ENCODE measurements at places on chromosomes 2 and 18.

DNA sequence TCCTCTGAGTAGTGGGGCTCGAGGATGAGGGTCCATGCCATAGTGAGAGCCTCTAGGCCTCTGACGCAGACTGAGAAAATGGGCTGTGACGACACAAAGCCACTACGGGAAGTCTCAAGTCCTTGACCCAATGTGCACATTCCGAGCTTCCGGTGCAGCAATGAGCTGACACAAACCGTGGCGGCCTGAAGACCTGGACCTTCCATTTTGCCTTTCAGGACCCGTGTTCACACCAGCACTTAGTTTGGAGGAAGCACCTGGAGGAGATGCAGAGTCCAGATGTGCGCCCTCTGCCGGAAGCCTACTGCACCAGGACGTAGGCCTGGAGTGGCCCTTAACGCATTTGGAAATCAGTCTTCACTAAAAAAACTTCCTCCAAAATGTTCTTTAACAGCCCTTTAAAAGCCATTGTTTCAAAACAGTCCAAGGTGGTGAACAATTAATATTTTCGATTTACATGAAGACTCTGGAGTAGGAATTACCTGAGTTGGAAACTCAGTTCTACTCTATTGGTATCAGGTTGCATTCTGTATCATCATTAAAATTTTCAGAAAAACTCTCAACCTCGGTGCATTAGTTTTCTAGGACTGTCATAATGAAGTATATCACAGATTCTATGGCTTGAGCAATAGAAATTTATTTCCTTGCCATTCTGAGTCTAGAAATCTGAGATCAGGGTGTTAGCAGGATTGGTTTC is 33.9 kb downstream of the BMP10 start:
- DNase-seq = peak; percentile 57

GRCh38 chr2:169260246-169260645 is 102.1 kb downstream of the LRP2 start:
- no peak for DNase-seq

DNA sequence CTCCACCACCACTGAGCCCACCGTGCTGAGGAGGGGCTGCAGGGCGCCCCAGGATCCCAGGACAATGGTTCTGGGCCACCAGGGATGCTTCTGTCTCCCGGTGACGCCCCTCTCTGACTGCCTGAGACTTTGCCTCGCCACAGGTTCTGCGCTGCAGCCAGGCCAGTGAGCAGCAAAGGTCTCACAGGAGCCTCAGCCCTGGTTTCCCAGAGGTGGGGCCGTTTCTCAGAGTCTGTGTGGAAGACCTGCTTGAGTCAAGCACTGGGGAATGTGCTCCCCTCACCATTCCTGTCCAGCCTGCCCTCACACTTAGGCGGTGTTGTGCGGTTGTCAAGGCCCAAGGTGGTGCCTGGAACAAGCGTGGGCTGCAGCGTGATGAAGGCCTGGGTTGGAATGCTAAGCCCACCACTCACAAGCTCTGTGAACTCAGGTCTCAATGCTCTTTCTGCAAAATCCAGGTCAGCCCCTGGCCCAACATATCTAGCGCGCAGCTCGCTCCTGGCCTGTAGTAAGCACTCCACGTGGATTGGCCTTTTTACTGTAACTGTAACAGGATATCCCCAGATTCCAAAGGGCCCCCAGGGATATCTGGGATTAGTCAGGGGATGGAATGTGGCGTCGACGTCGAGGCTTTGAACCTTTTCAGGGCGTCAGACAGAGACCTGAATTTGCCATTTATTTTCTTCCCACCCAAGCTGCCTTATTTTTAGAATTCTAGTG is 47.6 kb downstream of the PLB1 start:
- DNase-seq = no peak

- no peak for DNase-seq
Observed at GRCh38 chr2:195238379-195238778, 418.6 kb upstream of the SLC39A10 start.

DNA sequence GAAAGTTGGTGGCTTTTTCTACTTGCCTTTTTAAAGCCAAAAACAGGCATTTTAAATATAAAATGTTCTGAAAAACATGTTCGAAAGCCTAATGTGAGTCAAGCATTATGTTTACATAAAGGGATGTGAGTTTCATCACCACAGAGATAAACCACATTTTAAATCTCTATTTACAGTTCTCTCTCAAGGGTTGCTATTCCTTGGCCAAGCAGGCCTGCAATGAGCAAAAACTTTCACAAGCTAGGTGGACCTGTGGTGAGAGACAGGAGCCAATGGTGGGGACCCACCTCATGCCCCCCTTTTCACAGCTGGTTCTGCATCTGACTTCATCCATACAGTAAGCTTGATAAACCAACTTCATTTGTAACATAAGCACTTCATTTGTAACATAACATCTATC is 65.1 kb downstream of the CUL3 start:
- peak; percentile 30 for DNase-seq

DNA sequence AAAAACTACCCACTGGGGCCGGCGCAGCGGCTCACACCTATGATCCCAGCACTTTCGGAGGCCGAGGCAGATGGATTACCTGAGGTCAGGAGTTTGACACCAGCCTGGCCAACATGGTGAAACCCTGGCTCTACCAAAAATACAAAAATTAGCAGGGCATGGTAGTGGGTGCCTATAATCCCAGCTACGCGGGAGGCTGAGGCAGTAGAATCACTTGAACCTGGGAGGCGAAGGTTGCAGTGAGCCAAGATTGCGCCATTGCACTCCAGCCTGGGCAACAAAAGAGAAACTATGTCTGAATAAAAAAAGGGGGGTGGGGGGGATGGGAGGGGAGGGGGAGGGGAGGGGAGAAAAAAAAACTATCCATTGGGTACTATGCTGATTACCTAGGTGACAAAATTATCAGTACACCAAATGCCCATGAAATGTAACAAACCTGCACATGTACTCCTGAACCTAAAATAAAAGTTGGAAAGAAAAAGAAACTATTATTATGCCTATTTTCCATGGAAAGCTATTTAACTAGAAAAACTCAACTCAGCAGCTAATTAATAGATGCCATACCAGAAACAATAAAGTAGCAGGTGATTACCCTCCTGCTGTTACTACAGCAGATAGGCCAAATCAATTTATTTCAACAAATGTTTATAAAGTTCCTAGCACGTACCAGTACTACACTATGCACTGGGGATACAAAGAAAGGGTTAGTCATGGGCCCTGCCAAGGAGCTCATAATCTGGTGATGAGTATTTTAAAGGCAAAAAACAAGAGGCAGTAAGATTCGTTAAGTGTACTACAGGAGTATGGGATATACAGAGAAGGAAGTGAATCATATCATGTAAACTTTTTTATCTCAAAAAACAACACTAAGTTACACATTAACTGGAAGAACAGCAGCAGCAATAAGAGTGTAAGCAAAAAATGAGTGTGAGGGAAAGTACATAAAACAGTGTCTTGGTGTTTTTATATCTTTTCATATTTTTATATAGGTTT is 112.8 kb upstream of the SLC39A10 start:
- no peak for DNase-seq

DNA sequence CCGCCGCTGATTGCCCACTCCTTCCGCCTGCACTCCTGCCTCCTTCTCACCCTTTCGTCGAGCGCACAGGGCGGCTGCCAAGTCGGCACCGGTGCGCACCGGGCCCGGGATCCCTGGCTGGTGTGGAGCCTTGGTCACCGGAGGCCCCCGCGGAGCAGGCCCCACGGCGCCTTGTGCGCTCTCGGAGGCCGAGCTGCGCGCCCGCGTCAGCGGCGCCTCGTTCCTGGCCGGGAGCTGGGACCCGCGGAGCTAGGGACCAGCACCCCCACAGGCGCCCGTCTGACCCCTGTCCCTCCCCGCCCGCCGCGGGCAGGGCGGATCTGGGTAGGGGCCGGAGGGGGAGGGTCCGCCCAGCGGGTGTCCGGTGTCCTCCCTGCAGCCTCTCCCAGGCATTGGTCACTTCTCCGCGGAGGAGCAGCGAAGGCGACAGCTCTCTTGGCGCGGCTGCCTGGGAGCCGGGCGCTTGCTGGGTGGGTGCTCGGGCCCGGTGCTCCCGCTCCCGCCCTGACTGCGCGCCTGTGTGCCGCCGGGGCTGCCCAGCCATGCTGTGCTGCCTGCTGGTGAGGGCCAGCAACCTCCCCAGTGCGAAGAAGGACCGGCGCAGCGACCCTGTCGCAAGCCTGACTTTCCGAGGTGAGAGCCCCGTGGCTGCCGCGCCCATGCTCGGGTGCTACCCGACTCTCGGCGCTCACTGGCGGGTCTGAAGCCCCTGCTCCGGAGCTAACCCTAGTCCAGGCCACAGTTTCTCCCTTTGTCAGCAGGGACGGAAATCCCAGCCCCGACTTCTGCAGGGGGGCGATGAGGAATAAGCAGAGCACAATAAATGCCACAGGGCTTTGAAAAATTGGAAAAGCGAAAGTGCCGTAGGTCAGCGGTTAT is 13.2 kb downstream of the DYSF start:
- peak; percentile 66 for DNase-seq

DNA sequence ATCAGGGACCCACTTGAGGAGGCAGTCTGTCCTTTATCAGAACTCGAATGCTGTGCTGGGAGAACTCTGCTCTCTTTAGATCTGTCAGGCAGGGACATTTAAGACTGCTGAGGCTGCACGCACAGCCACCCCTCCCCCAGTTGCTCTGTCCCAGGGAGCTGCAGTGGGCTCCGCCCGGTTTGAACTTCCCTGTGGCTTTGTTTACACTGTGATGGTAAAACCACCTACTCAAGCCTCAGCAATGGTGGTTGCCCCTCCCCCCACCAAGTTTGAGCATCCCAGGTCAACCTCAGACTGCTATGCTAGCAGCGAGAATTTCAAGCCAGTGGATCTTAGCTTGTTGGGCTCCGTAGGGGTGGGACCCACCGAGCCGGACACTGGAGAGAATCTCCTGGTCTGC is 11.8 kb upstream of the LHCGR start:
- no peak for DNase-seq

- DNase-seq = no peak
Observed at GRCh38 chr2:26161926-26162325, 11.0 kb upstream of the GAREM2 start.

DNA sequence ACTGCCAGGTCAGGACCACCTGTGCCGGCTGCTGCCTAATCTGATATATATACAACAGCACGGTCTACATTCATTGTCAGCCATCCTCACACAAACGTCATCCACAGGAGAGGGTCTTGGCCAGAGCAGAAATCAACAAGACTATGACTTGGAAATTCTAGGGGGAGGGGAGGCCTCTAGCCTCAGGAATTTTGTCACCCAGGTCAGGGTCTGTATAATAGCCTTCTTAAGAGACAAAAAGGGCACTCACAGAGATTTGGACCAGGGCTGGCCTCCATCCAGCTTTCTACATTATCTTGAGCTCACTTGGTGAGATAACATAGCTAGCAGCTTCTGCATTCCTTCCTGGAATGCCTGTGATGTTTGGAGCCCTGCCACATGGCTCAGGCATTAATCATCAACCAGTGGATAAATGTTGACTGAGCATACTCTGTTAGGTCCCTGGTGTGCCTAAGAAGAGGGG is 50.4 kb upstream of the CTIF start:
- no peak for DNase-seq

- DNase-seq = no peak
Observed at GRCh38 chr18:77517901-77518300, 268.3 kb downstream of the GALR1 start.

DNA sequence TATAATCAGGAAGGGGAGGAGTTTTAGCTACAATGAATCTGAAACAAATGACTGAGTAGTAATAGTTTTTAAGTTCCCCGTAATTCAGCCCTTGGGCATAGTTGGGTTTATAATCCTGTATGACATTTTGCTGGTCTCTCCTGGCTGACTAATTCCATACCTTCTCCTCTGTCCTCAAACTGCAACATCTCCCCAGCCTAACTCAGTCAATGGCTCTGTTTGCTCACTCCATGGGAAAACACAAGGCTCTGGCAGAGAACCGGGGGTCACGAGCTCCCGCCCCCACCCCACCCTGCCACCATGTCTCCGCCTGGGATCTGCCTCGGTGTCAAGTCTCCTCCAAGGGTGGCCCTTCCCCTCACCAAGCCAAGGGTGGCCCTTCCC is 168.6 kb downstream of the HDAC4 start:
- DNase-seq = no peak

GRCh38 chr2:65129286-65129825 is 550 bp downstream of the RAB1A start:
- DNase-seq = peak; percentile 36

- no peak for DNase-seq
Observed at GRCh38 chr2:174844295-174844708, 80.0 kb upstream of the CHRNA1 start.

GRCh38 chr2:162317058-162317742 is 1.3 kb downstream of the IFIH1 start:
- DNase-seq = no peak

GRCh38 chr2:205712508-205712907 is 30.2 kb downstream of the NRP2 start:
- no peak for DNase-seq

GRCh38 chr2:63692002-63692606 is 103.3 kb downstream of the MDH1 start:
- DNase-seq = peak; percentile 50

GRCh38 chr18:2027016-2027415 is 544.3 kb downstream of the METTL4 start:
- no peak for DNase-seq

DNA sequence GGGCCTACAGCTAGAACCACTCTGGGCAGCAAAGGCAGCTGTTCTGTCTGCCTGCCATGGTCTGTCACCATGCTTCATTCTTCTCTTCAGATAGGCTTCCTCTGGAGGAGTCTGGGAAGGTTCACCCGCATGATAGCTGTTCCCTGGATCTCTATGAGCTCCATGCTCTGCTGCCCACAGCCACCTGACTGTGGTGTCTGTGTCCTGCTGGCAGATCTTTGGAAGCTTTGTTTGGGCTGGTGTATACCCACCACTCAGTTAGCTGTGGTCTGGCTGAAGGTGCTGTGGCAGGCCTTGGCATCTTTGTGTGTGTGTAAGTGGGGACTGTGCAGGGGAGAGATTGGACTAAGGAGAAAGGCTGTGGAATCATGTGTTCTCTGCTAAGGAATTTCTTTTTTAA is 23.4 kb downstream of the MYO1B start:
- no peak for DNase-seq

- DNase-seq = no peak
Observed at GRCh38 chr2:120210270-120210693, 12.9 kb downstream of the TMEM185B start.

DNA sequence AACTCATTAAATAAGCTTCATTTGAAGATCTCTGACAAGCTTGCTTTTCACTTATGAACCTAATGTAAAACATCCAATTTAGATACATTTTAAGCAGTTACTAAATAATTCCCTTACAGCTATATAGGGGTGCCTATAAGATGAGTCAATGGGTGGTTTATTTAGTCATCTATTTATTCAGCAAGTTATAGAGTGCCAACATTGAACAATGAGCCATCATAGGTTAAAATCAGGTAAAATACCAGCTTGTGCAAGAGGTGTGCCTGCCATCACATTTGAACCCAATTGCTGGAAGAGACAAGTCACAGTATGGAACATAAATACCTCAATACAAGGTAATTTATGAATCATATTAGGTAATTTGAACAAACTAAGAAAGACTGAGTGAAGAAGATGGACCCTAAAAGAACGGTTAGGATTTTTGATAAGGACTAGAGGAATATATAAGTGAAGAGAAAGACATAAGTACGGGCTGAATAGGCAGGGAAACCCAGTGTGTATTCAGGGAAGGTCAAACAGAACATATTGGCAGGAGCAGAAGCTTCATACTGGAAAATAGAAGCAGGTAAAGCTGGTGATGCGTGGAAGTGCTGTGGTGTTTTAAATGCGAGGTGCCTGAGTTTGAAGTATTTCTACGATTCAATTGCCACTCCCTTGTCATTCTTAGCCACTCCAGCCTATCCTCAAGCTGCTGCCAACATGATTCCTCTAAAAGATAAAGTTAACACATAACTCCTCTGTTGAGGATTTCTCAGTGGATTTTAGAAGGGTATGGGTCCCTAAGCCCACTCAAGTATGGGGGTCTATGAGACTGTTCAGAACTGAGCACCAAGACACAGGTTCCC is 18.9 kb upstream of the STAT4 start:
- DNase-seq = no peak
